Daoy (cell line): ENCODE measurements at places on chromosomes 11 and 22.

DNA sequence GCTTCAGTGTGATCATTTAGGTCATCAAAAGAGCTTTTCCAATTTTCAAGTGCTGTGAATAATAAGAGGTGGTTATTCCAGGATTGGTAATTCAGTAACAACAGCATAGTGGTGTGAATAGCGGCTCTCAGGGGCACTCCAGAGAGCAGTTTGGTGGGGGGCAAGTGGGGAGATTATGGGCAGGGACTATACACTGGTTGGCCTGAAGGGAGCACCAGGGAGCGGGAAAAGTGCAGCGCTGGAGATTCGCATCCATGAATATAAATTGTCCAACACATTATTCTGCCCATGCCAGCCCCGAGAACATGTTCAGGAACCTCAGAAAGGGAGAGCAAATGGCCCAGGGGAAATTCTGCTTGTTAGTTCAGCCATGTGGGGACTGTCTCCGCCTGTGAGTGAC, 37.9 kb downstream of the OR6Q1 start:
- no peak for DNase-seq

DNA sequence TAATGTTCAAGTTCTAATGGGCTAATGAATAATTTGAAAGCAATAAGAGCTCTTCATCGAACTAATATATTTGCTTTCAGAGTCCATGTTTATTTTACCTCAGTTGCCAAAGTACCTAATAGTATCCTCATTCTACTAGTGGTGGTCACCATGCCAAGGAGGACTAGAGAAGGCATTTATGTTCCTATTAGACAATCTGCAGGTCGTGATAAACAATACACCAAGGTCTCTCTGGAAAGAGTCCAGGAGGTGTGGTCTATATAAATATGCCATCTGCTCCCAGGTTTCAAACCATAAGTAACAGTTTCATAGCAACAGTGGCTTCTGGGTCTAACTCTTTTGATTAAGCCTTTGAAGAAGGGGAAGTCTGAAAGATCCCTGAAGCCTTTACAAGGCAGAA, 42.9 kb downstream of the ARFGAP3 start:
- no peak for DNase-seq

- DNase-seq: no peak
Observed at GRCh38 chr11:64366751-64367150, 7.8 kb downstream of the RPS6KA4 start.

GRCh38 chr11:77806993-77807392, 13.5 kb downstream of the RSF1 start:
- no peak for DNase-seq

DNA sequence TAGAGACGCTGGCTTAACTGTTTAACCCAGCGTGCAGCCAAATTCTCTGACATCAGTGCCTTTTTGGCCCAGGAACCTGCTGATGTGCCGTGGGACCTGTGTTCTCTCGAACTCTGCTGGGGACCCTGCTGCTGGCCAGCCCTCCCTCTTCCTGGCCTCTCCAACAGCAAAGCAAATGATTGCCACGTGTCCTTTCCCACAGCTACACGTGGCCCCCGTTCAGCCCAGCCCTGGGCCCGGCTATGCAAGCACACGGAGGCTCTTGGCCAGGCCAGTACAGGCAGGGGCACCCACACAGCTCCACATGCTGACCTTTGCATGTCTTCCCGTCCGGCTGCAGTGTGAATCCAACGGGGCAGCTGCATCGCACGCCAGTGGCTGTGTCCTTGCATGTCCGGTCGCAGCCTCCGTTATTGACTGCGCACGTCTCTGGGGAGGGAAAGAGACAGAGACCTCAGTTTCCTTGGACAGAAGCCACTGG, 51.6 kb upstream of the TTLL12 start:
- no peak for DNase-seq

GRCh38 chr11:76169473-76169896, 36.8 kb downstream of the WNT11 start:
- no peak for DNase-seq

- no peak for DNase-seq
Observed at GRCh38 chr11:132658004-132658403, 874.3 kb downstream of the OPCML start.

- no peak for DNase-seq
Observed at GRCh38 chr22:42642806-42643633, 2.6 kb upstream of the ATP5MGL start.

- DNase-seq: peak; percentile 61
Observed at GRCh38 chr11:93570759-93571413, 27.7 kb upstream of the SMCO4 start.

GRCh38 chr11:114295676-114296604, at the start of gene NNMT:
NNMT (plus strand) TSS chr11:114296399; CDS start chr11:114296557, 158 bp downstream.
- peak; percentile 89 for DNase-seq

GRCh38 chr22:48037618-48038017, 1275.2 kb downstream of the TBC1D22A start:
- no peak for DNase-seq

DNA sequence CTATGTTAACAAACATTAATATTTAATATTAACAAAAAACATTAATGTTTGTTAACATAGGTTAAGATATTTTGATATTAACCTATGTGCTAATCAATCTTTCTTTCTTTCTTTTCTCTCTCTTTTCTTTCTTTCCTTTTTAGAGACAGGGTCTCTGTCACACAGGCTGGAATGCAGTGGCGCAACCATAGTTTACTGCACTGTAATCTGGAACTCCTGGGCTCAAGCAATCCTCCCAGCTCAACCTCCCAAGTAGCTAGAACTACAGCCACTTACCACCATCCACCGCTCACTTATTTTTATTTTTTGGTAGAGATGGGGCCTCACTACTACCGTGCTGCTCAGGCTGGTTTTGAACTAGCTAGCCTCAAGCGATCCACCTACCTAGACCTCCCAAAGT, 13.2 kb downstream of the SIK3 start:
- DNase-seq: no peak

GRCh38 chr11:102920118-102920684, 35.3 kb downstream of the MMP13 start:
- DNase-seq: no peak

DNA sequence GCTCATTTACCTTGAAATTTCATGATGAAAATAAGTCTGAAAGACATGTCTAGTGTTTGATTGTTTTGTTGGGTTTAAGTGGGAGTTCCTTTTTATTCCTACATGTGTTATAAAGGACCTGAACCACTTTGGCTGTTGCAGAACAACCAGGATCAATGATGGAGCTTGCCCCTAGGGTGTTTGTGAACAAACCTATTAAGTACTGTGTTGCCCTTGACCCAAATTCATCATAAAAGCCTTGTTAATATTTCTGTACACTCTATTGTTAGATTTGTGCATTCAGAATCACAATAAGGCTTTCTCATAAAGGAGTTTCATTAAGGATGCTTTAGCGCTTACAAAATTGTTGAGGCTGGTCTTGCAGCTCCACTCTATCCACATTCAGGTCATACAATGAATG, 452.6 kb downstream of the NELL1 start:
- no peak for DNase-seq

DNA sequence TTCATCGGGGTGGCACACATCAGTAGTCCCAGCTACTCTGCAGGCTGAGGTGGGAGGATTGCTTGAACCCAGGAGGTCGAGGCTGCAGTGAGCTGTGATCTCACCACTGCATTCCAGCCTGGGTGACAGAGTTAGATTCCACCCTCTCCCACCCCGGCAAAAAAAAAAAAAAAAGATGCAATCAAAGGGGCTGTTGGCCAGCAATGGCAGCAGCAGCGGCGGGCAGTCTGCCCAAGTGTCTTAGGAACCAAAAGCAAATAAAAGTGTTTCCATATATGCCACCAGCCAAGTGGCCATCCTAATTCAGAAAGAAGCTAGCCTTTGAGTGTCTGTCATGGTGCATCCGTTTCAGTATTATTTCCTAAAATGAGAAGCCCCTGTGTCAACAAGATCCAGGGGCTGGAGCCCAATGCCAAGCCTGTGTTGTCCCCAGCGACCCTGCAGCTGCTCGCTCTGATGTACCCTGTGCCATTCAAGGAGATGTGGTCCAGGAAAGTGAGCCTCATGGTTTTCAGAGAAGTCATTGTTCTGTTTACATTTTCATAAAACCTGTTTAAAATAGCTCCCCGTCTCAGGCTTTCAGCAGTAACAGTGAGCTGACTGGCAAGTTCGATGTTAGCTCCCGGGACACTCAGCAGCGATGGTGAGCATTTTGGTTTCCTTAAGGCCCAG, 12.5 kb downstream of the CDPF1 start:
- DNase-seq: no peak

DNA sequence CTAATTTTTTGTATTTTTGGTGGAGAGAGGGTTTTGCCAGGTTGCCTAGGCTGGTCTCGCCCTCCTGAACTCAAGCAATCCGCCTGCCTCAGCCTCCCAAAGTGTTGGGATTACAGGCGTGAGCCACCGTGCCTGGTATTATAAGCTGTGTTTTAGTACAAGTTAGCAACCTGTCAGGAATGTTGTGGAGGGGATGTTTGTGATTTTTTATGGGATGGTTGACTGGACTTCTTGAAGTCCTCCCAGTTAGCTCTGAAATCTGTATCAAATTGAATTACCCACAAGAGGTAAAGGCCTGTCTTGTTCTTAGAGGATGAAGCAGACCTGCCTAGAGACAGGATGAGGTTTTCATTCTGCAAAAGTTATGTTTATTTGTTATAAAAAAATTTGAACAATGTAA, 34.1 kb upstream of the IL18BP start:
- DNase-seq: no peak

GRCh38 chr11:107669893-107670601, 41.8 kb downstream of the SLN start:
- no peak for DNase-seq

- DNase-seq: peak; percentile 72
Observed at GRCh38 chr11:10725114-10725906, 25.7 kb upstream of the CTR9 start.

DNA sequence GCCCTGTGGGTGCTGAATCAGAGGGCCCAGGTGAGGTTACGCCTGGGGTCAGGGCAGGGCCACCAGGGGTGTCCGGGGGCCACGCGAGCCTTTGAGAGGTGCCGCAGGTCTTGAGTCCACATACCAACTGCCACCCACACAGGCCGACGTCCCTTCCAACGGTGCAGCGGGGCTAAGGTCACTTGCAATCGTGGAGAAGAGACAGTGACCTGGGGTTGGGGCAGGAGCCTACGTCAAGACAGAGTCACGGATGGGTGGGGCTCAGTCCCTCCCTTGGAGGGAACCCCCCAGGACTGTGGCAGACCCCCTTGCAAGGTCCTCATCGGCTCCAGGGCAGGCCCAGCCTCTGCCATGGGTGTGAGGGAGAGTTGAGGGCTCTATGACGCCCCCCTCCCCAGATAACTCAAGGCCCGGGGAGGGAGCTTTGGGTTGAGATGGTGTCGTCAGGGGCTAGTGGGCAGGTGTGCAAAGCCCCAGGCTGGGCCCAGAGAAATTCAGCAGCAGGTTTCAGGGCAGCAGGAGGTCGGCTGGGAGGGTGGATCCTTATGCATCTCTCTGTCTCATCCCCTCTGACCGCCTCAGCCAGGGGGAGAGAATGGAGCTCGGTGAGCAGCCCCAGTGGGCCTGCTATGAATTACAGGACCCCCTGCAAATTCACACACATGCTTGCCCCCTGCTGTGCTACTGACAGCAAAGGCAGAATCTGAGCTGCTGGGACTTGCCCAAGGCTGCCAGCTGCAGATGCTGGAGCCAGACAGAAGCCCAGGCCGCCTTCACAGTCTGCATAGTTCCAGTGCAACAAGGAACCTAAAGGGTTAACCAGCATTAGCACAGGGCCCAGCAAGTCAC, 60.0 kb downstream of the MYEOV start:
- peak; percentile 49 for DNase-seq

DNA sequence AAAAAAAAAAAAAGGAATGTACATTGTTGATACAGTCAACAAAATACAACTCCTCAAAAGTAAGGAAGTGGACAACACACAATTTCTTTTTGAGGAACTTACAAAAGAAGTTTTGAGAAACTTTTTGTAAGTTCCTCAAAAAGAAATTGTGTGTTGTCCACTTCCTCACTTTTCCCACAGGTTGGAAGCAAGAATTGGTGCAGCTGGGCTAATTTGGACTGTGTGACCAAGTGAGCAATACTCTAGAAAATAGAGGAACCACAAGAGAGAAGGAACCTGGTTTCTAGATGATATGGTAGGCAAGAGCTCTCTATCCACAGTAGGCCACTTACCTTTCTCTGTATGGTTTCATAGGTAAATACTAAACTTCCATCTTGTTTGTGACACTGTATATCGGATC, 1053.8 kb downstream of the LRRC4C start:
- no peak for DNase-seq

DNA sequence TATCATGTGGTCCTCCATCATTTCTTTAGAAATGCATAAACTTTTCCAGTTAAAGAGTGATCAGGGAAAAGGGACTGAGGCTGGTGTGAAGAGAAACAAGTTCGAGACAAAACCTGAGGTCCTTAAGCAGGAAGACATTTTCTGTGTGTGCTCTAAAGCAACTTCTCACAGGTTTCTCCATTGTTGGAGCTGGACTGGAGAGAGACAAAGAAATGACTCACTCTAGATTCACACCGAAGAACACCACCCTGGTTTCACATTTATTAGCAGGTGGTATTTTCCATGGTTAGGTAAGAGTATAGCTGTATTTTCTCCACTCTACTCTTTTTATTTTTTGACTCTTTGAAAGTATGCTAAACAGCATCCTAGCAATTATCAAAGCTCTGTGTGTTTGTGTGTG, 736.4 kb downstream of the KCNA4 start:
- peak; percentile 58 for DNase-seq

GRCh38 chr22:45059296-45059695, 49.5 kb upstream of the PHF21B start:
- no peak for DNase-seq

DNA sequence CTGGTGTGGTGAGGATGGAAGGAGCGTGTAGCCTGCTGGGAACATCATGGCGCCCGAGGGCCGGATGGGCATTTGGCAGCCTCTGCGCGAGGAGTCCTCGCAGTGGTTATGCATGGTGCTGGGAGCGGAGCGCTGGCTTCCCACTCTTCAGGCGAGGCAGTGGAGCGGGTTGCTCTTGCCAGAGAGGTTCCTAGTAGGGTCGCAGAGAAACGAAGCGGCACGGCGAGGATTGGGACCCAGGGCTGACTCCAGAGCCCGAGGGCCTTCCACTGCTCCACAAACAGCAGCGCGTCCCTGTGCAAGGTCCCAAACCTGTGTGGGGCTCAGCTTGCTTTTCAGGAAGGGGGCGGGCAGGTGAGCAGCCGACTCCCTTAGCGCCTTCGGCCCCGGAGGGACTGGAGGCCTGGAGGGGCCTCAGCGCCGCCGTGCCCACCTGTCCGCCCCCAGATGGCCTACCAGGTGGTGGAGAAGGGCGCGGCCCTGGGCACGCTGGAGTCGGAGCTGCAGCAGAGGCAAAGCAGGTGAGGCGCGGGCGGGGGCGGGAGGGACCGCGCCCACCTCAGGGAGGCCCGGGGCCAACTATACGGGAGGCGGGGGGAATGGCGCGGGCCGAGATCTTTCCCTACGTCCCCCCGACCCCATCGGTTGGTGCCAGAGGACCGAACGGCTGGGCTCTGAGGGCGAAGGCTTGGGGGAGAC, 7.2 kb downstream of the ATG16L2 start:
- DNase-seq: no peak

DNA sequence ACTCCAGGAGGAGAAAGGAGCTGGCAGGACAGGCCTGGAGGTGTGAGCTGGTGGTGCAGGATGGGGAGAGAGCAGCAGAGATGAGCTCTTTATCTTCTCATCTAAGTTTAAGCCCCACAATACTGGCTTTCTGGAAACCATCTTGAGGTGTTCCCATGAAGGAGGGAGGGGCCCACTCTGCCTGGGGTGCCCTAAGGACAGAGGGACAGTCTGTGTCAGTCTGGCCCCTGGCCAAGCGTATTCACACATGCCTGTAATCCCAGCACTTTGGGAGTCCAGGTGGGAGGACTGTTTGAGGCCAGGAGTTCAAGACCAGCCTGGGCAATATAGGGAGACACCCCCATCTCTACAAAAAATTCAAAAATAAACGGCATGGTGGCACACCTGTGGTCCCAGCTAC, 8.9 kb downstream of the SERHL2 start:
- no peak for DNase-seq
